ENCODE measurements at places on chromosomes 2 and 18.

- no peak for DNase-seq
Measured at GRCh38 chr2:182047544-182047943, 61.9 kb downstream of the PPP1R1C start.

DNA sequence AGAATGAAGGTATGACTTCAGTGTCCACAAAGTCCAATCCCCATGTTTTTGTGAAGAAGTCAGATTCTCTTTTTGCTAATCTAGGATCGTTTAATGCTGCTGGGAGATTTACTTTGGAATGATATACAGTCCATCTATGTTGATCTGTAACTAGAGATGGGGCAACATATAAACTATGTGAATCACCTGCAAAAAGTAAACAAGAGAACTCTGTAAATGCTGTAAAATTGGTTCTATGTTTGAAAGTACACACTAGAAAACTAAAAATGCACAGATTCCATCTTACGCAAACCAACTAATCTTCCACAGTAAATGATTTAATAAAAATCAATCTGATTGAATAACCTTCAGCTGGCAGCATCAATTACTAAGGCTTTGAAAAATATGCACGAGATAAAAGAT, 37.5 kb downstream of the VPS54 start:
- no peak for DNase-seq

DNA sequence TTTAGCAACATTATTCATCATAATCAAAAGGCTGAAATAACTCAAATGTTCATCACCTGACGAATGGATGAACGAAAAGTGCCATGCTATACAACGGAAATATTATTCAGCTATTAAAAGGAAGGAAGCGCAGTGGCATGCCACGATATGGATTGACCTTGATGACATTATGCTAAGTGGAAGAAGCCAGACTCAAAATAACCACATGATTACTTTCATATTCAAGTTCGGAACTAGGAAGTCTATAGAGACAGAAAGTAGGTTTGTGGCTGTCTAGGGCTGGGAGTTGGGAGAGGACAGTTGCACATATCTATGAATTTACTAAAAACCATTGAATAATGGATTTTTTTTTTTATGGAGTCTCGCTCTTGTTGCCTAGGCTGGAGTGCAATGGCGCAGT, 13.4 kb upstream of the PDIA6 start:
- no peak for DNase-seq

GRCh38 chr18:55781481-55781957, 193.5 kb upstream of the TCF4 start:
- peak; percentile 68 for DNase-seq

DNA sequence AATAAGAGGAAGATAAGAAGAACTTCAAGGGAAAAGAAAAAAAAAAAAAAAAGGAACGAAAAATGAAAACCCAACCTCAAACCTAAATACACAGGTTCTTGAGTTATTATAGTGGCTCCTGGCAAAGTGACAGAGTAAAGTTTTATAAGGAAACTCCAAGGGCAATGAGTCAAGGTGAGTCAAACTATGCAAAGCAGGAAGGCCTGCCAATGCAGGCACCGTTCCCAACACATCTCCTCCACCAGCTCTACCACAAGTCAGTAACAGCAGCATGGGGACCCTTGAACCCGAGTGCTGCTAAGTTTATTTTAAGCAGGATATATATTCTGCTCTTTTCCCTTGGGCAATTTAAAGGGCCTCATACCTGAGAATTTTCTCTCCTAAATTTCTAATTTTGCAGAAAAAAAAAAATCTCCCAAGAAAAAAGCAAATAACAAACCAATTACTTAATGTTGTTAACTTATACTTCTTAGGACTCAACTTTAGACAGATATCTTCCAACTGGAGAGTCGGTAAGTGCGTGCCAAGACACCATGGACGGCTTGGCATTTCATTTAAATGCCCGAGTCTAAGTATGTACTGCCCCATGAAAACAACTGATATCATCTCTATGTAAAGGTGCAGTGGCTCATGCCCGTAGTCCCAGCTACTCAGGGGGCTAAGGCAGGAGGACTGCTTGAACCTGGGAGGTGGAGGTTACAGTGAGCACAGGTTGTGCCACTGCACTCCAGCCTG, 75.7 kb upstream of the TFCP2L1 start:
- DNase-seq = no peak

- DNase-seq = no peak
Measured at GRCh38 chr2:222160944-222161343, 137.9 kb downstream of the PAX3 start.

GRCh38 chr18:66235206-66235605, 368.7 kb downstream of the CDH19 start:
- DNase-seq = no peak

DNA sequence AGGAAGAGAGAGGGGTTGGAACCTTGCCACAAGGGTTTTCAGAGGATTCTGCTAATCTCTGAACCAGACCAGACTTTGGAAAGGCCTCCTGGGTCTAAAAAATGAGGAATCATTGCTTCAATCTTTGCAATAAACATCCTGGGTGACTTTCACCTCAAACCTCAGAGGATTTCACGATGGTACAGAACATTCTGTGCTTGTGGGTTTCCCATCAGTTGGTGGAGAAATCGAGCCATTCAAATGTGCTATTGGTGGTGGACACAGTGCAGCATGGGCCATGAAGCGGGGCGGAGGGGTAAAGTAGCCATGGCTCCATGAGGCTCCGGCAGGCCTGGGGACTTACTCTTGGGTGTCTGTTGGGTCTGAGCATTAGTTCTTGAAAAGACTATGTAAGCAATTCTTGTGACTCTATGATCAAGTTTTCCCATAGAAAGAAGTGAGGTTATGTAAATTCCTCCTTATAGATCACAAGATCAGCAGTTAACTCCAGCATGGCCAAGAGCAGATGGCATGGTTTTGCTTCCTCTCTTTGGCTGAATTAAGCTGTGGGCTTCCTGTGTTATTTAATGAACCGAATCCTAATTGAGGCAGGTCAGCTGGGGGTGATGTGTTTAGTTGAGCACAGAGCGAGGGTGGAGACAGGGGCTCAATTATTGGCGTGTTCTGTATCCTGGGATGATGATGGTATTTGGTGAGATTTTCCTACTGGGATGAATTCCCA, 1.9 kb upstream of the IL1R2 start:
- DNase-seq = no peak

- no peak for DNase-seq
Measured at GRCh38 chr2:31784868-31785267, 204.1 kb upstream of the SRD5A2 start.
